Nucleus accumbens (tissue), 56 donors: ENCODE measurements at places on chromosomes 2 and 18.
A peak's percentile ranks its signal among the peaks of the same experiment; 100 is the strongest.

DNA sequence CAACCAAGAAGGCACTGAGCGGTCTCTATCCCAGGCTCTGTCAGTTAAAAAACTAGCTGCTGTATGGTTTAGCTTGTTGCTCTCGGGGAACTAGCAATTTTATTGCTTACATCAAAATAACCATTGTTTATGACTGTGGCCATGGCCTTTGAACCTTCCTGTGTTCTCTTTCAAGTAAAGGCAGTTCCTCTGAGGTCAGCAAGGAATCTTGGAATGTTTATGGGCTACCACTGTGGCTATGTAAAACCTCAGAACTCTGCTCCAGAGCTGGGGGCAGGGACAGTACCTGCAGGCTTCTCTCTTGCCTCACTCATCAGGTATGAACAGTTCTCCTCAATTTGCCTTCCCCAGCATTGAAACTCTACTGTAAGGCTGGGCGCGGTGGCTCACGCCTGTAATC is 416.0 kb upstream of the NETO1 start:
- DNase-seq: no peak

DNA sequence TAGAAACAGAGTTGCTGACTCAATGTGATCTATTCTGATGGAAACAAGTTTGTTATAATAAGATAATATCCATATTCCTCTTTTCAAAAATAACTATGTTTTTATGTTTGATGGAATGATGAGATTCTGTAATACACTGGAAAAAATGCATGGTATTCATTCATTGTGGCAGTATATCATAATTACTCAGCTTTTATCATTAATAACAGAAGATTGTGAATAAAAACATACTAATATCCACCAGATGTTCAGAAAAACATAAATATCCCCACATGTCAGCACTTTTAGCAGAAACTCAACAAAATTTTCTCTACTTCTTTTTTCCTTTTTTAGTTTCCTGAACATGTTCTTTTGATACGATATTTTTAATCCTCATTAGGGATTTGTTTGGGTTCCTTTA is 130.9 kb upstream of the CAVIN2 start:
- DNase-seq: no peak

DNA sequence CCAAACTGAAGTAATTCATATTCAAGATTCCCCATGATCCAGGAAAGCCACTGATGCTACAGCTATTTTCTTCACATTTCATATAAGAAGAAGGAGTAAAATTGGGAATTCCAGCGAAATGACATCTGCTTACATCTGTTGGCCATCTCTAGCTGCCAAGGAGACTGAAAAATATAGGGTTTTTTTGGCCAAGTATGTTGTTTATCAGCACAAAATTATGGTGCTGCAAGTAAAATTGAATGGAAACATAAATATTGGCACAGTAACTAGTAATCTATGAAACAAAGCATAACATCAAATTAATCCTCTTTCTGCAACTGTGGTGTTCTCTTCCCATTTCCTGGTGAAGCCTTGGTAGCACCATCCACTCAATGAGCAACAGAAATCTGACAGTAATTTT is 649.5 kb upstream of the ZNF804A start:
- no peak for DNase-seq

GRCh38 chr2:26519396-26520147 is 41.6 kb upstream of the OTOF start:
- no peak for DNase-seq

GRCh38 chr2:78564666-78565065 is 460.8 kb upstream of the REG3G start:
- DNase-seq: no peak

DNA sequence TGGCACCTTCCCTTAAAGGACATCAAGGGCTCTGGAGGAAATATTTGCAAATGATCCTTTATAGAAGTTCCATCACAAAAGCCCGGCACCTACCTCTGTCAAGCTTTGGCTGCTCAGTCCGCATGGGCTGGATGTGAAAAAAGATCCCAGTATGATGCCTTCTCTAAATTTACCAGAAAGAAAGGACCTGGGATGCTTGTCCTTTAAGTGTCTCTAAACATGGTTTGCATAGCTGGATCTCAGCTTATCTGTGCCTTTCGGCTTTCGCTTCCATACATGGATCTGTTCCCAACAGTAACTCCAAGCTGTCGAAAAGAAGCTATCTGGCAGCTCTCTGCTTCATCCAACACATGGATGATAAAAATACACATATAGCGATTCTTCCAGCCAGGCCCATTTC is 60.4 kb upstream of the SLC8A1 start:
- no peak for DNase-seq

GRCh38 chr18:62715759-62716615 is 646 bp downstream of the PHLPP1 start:
- DNase-seq: no peak

- DNase-seq: no peak
These were observed 5.6 kb downstream of the REL start for GRCh38 chr2:60886991-60887390.

GRCh38 chr2:44918095-44918775 is 23.3 kb upstream of the SIX3 start:
- no peak for DNase-seq

GRCh38 chr2:54366487-54367280 is 89.4 kb upstream of the SPTBN1 start:
- no peak for DNase-seq

DNA sequence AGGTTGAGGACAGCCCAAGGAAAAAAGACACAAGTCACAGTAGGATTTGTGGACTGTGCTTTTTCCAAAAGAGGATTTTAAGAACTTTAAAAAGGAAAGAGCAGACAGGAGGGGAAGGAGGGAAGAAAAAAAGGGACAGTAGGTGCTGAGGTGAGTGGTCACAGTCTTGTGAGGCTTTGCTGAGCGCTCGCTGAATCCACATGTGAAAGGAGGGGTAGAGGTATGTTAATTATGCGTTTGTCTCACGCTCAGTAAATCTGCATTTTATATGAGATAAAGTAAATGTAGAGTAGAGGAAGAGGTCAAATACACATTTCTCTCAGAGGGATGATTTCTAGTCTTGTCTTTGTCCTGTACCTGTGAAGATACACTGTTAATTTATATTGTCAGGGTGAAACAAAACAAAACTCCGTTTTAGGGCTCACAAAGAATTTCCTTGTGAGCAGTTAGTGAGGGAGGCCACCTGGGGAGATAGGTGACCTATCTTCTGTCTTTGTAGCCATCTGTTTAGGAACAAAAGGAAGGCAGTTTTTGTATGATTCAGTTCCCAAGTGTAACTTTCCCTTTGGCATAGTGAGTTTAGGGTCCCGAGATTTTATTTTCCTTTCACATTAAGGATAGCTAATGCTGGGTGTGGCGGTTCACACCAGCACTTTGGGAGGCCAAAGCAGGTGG is 25.3 kb downstream of the GNAL start:
- DNase-seq: no peak

- no peak for DNase-seq
These were observed 2.1 kb upstream of the PUM2 start for GRCh38 chr2:20352581-20353216.

DNA sequence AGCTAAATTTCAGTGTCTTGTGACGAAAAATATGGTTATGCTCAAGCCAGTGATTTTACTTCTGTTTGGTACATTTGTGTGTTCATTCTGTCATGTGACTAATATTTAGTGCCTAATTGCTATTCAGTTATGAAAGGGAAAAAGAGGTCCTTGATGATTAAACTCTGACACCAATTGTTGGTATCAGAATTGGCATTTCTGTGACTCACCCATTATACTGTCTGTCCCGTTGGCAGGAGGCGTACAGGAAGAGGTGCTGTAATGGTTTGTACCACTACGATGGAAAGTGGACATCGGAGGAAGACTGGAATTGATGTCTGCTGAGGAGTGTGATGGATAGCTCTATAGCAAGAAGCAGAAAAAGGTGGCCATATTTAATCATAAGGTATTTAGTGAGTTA is 310.4 kb upstream of the CCDC68 start:
- no peak for DNase-seq

- DNase-seq: no peak
These were observed 32.4 kb upstream of the NCK2 start for GRCh38 chr2:105712166-105712915.

DNA sequence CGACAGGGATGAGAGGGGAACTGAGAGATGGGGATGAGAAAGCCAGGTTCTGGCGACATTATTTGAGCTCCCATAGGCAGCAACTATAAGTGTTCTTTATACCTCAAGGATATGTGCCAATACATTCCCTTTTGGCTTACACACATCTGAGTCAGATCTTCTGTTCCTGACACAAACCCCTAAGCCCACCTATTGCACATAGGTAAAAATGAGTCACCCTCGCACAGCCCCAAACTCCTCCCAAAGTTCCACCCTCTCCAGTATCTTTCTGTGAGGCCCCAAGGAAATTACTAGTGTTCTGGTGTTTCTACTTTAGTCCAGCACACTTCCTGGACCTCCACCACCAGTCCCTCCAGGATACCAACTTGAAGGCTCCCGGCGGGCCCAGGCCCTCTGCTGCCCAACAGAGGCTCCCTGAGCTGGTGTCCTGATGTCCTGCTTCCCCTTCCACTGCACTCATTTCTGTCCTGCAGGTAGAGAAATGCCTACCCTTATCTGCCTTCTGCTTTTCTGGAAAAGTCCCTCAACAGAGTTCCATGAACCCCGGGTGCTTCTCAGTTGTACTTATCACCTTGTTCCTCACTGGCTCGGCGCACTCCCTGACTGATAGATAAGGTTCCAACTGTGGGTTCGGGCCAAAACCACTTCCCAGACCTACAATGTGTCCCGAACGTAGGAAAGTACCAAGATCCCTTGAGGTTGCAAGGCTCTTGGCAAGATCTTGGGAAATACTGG is 125.5 kb downstream of the EN1 start:
- no peak for DNase-seq

- DNase-seq: no peak
These were observed 61.8 kb downstream of the TBC1D8 start for GRCh38 chr2:101089419-101089818.

DNA sequence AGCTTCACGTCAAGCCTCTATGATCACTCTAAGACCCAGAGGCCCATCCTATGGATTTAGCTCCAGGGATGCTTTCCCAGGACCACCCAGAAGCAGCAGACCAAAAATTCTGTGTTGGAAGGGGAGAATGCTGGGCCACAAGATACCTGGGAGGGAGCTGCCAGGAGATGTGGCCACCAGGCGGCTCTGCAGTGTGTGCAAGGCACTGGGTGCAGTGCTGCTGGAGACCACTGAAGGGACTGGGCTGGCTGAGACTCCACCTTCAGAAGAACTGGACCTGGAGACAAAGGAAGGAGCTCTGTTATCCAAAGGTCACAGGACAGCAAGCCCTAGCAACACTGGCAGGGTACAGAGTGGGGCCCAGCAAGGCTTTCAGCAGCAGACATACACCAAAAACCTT is 34.0 kb downstream of the KANSL3 start:
- DNase-seq: no peak

- no peak for DNase-seq
These were observed 37.8 kb downstream of the MAL start for GRCh38 chr2:95063086-95063958.

GRCh38 chr18:63889626-63890025 is 2.1 kb downstream of the SERPINB2 start:
- DNase-seq: no peak

DNA sequence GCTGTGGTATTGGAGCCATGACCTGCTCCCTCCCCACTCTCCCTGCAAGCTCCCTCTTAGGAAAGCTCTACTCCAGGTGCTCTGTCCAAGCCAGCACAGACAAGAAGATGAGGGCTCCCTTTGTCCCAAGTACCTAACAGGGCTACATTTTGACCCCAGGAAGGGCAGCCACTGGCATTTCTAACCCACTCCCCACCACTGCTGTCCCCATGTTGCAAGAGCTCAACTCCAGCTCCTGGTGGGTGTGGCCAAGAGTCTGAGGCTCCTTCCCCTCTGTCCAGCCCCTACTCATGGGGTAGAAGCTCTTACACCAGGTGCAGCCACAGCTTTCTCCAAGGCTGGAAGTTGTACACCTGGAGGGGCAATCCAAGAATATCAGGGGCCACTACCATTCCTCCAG is 127.0 kb upstream of the NPAS2 start:
- DNase-seq: no peak

- no peak for DNase-seq
These were observed 53.4 kb downstream of the DSC3 start for GRCh38 chr18:30989141-30989540.

GRCh38 chr2:217790195-217790594 is 212.6 kb downstream of the TNS1 start:
- no peak for DNase-seq

- no peak for DNase-seq
These were observed 69.7 kb upstream of the ACKR3 start for GRCh38 chr2:236499691-236500578.

- peak; percentile 5 for DNase-seq
These were observed 81.9 kb downstream of the CLIP4 start for GRCh38 chr2:29196792-29197788.

DNA sequence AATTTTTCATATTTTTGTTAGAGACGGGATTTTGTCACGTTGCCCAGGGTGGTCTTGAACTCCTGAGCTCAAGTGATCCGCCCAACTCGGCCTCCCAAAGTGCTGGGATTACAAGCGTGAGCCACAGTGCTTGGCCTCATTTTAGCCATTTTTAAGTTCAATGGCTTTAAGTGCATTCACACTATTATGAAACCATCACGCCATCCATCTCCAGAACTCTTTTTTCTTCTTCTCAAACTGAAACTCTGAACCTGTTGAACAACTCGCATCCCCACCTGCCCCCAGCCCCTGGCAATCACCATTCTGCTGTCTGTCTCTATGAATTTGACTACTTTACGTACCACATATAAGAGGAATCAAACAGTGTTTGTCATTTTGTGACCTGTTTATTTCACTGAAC is 31.3 kb upstream of the ASB18 start:
- no peak for DNase-seq

- no peak for DNase-seq
These were observed 19.1 kb upstream of the ARHGAP25 start for GRCh38 chr2:68715353-68716041.

- DNase-seq: no peak
These were observed 84.0 kb downstream of the LIPG start for GRCh38 chr18:49645841-49646351.

GRCh38 chr18:31301201-31301655 is 16.7 kb upstream of the DSG1 start:
- no peak for DNase-seq

DNA sequence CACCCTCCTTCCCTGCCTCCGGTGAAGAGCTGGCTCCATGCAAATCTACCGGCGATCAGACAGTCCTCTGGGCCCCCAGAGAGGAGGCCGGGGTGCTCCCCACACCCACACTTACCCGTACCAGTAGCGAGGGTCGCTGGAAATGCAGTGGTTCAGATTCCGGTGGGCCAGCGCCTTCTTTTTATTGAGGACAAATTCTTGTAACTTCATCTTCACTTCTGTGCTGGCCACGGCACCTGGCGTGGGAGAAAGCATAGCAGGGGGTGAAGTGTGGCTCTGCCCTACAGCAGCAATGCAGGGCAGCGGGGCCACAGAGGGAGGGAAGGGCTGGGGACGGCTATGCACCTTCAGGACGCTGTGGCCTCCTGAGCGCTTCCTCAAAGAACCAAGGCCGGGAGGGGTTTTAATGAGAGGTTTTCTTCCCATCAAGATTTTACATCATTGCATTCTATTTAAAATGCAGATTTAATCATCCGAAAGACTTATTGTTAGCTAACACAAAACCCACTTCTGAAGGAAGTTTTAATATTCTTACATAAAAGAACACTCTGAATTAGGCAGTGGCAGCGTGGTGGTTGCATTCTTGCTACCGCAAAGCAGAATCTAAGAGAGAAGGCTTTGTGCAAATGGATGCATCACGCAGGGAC is 237.0 kb downstream of the HDAC4 start:
- no peak for DNase-seq

GRCh38 chr2:2464643-2465042 is 133.6 kb upstream of the MYT1L start:
- no peak for DNase-seq

GRCh38 chr18:64713284-64713683 is 564.4 kb upstream of the LINC00305 start:
- no peak for DNase-seq
